ENCODE measurements at places on chromosomes 3 and 15.

DNA sequence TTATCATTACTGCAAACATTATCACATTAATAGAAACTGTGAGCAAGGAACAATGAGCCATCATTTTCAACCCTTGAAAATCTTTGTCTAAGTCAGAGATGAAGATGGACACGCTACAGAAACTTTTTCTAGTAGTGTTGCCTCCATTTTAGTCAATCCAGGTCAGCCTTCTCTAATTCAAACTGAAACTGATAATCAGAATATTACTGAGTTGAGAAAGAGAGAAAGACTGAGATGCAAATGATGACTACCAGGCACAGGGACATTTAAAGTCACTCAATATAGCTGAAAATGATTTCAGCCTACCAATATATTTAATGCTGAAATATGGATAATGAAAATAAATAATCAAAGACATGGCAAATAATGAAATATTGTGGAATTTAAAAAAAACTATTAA, 261.4 kb downstream of the GBE1 start:
- DNase-seq: no peak

DNA sequence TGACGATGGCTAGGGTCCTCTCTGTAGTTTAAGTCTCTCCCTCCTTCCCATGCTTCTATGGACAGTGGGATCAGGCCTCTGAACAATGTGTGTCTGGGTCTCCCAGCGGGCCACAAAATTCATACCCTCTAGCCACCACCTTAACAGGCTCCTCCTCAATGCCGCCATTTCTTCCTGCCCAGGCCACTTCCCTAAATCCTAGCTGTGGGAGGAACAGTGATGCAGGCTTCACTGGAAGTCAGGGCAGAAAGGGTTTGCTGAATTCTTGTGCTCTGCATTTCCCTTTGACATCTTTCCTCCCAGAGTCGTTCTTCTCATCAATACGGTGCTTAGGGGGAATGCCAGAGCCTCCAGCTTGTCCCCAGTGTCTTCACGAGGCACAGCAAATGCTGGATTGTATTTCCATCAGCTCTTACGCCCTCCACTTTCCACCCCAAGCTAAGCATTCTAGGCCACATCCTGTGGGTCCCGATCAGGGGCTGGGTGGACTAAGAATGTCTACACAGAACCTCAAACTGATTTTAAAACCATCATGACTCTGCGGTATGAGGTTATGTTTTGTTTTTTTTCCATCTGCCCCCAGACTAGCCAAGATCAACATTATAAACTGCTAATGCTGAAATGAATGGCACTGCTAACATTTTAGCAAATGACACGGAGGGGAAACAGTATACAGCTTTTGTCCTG, 11.9 kb upstream of the LDHAL6B start:
- no peak for DNase-seq

DNA sequence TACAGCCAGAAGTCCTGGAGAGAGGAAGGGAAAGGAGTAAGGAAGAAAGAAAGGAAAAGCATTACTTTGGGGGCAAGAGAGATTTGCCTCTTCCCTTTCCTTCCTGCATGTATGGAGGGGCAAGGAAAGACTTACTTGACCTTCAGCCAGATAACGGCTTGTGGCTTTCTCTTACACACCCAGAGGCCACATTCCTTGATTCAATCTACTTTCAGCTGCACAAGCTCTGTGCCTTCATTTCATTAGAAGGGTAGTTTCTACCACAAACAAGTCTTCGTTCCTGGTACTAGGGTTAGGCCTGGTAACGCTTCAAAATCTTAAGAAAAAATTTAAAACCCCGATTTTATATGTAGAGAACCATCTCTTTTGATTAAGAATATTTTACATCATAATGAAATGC, 835.9 kb downstream of the TUSC7 start:
- DNase-seq: no peak

- no peak for DNase-seq
These were observed 58.0 kb upstream of the FBN1 start for GRCh38 chr15:48703544-48703943.

DNA sequence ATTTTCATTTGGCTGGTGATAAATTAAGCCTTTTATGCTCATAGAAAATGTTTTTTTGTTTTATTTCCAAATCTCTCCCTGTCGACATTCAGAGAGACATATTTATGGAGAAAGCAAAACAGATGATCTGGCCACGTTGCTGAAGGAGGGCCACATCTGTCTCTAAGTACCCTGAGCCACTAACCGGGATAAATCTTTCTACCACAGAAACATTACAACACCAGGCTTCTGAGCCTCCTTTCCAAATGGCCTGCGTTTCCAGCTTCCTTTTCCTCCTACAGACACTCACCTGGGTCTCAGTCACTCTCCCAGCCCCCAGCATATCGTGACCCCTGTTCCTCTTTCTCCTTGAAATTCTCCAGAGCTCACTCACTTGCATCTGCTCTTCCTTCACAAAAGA, 161.0 kb downstream of the ARRDC4 start:
- no peak for DNase-seq

GRCh38 chr15:57061696-57062095, 143.3 kb downstream of the TCF12 start:
- no peak for DNase-seq

DNA sequence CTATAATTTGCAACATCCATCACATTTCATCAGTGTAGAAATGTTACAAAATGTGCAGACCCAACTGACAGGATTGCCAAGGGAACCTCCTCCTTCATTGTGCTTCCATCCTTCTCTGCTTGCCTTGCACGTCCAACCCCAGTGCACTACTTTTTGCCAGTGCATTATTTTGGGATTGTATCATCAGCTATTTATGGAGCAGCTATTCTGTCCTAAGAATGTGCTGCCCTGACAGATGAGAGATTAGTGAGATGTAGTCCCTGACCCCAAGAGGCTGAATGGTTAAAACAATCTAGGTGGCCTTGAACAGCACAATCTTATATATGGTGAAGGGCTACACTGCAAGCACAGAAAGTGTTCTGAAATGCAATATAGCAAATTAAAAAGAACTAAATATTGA, 935.8 kb downstream of the IGSF11 start:
- no peak for DNase-seq

GRCh38 chr15:89139613-89140499, 51.6 kb downstream of the ABHD2 start:
- no peak for DNase-seq

- no peak for DNase-seq
These were observed 38.3 kb downstream of the MITF start for GRCh38 chr3:69777582-69777967.

DNA sequence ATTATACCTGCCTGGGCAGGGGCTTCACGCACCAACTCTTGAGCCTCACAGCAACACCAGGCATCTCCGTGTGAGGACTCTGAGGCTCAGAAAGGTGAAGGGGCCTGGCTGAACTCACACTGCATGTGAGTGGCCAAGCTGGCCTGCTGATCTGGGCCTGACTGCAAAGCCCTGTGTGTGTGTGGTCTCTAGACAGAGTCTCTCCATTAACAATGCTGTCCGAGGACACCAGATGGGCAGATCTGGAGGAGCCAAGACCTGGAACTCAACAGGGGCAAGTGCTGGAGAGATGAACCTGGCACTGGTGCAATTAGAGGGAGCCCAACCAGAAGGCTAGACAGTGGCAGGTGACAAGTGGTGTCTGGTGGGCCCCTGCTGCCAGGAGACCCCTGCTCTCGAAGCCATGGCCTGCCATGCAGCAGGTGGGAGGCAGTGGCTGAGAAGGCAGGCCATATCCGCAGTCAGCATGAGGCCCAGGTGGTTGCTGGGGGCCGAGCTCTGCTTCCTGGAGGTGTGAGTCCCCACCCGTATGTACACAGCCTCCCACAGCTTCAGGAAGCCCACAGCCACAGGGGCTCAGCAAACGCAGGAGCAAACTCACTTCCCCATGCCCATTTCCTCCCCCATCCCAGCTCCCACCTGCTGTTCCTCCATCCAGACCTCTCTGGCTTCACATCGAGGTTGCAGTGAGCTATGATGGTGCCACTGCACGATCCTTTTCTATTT, 39.0 kb downstream of the CYP11A1 start:
- DNase-seq: no peak

DNA sequence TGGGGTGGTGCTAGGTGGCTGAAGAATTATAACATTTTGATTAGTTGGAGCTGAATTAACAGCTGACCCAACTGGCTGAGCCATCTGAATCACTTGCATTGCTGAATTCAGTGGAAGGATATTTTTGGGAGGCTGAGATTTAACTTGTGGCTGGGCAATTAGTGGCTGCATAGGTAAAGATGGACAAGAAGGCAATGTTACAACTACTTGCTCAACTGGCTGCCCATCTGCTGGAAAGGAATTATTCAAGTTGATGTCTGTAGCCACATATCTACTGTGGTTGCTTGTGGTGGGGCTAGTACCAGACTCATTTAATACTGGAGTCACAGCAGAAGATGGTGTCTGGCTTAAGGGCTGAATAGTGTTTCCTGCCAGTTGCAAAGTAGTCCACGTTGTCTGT, 36.4 kb downstream of the USF3 start:
- no peak for DNase-seq

GRCh38 chr3:195209083-195209846, 61.7 kb downstream of the XXYLT1 start:
- no peak for DNase-seq

Data from H9 (cell line).